ENCODE measurements at places on chromosomes 2 and 18. TPM values are rescaled to one million over a fixed set of nuclear protein-coding genes. Genes with fewer than 3 reads are reported as not detected.

The SDC1 gene
- not detected for total RNA-seq

The TGFA gene
- total RNA-seq: 0.26 TPM

The SERPINB11 gene
- total RNA-seq: not detected

The ABCA12 gene
- total RNA-seq: not detected

The EDAR gene
- total RNA-seq: not detected

The RGPD3 gene
- total RNA-seq: 0.26 TPM

GRCh38 chr2:47269316-47270232, 114.5 kb upstream of the STPG4 start:
- no peak for ATAC-seq

DNA sequence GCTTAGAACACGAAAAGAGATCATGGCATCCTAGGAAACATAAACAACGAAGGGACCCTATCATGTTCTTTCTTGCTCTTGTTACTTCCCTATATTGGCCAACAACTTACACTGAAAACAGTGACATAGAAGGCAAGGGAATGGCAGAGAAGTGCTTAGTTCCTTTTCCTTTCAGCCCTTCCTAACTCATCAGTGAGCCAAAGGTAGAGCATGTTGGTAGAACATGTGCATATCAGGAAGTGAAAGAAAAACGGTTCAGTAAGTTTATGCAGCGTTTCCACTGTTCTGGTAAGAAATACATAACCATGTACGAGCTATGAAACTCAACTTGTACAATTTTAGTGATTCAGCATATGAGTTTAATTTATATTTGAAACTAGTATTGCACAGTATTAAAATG, 21.7 kb downstream of the AKAIN1 start:
- ATAC-seq: no peak

DNA sequence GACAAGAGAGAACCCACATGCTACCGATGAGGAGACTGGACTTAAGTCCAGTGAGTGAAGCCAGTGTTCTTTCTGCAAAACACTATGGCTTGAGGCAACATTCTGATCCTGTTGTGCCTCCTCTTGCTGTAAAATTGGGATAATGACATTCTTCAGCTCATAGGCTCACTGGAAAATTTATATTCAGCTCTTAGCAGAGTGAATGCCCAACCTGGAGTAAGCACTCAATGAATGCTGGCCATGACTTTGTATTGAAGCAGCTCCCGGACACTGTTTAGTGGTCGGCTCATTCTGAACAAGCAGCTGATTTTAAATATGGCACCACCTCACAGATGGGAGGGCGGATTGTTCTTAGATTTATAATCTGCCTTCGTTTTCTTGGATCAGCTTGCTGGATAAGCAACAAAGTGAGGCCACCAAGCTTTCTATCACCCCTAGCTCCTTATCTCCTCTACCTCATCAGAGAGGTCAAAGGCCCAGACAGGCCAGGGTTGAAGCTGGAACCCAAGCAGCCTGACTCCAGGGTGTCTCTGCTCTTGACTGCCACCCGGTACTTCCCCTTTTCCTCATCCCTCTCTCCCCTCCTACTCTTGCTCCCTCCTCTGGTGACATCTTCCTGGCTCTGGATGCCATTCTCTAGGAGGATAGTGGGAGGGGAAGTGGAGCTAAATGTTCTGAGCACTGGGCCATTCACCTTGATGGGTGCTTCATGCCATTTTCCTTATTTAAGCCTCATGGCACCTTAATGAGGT, 11.5 kb downstream of the SLC9A4 start:
- ATAC-seq: no peak

- ATAC-seq: no peak
Observed at GRCh38 chr2:130729322-130730299, 741 bp downstream of the GPR148 start.

- ATAC-seq: no peak
Observed at GRCh38 chr2:230664128-230664527, 48.5 kb upstream of the CAB39 start.

DNA sequence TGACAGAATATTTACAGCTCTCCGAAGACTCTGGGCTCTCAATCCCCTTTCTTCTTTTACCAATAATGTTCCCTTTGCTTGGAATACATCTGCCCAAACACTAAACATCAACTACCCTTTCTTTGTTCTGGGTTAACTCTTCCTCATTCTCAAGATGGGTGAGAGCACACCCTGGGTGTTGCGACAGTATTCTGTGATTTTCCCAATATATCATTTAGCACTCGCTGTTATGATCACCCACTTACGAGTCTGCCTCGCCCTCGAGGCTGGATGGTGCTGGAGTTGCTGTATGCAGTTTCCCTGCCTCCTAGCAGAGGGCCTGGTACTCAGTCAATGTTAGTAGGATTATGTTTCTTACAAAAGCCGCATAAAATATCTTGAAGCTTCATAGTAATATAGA, 93.2 kb downstream of the SOCS6 start:
- ATAC-seq: no peak

- peak; percentile 90 for ATAC-seq
Observed at GRCh38 chr18:75261430-75262223, 51.0 kb downstream of the TSHZ1 start.

DNA sequence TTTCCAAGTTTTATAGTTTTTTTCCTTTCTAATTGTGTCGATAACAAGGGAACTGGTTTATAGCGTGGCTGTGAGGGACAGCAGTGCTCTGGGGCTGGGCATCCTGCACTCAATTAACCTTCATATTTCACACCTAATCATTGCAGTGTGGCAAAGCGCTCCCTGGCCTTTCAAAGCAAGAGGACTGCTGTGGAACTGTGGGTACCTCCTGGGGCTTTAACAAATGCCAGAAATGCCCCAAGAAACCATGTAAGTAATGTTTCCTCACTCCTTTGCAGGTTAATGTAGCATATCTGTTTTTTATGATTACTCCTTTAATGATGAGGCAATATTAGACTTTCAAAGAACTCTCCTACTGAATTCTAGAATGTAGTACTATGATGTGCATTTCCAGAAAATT, 259.0 kb upstream of the RASGRP3 start:
- ATAC-seq: no peak

DNA sequence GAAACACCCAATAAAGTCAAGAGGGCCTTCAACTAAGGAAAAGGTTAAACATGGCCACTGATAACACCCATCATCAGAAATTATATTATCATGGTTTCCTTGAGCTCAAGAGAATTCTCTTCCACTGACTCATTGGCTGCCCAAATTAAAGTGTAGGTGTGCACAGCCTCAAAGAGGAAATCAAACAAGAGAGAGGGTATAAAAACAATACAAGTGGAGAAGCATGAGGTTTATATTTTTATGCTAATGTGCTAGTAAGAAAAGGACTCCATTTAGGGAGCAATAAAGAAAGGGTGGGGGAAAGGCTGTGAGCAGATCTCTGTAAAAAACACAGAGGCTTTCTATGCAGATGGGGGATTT, 168.8 kb upstream of the VRK2 start:
- ATAC-seq: no peak

DNA sequence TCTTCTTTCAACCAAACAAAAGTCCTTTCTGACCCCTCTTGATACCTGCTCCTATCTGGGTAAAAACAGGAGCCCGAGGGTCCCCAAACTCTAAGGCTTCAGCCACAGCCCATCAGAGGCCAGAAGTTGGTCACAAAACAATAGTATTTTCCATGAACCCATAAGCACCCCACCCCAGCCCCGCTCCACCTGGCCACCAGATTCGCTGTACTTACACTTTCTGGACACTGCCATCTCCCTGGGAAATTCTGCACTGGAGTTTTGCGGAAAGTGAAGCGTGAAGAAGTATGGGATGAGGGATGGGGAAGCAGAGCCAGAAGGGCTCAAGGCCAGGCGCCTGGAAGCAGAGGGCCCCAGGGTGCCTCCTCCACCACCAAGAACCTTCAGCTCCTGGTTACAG, 5.2 kb upstream of the RUFY4 start:
- ATAC-seq: no peak

DNA sequence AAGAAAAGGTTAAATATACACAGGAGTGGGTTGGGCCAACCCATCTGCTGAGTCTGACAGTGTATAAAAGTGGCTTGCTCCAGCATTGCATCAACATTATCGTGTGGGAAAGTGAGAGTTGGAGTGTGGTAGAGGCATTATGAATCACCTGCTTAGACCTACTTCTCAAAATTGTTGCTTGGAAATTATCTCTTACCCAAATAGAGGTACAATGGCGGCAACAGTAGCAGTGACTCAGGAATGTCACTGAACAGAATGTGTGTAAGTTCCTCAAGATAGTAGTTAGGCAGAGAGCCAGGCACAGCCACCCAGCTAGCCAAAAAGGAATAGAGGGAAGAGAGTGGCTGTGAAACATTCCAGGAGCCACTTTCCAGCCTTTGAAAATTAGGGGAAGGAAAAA, 616.0 kb downstream of the NUP35 start:
- no peak for ATAC-seq

DNA sequence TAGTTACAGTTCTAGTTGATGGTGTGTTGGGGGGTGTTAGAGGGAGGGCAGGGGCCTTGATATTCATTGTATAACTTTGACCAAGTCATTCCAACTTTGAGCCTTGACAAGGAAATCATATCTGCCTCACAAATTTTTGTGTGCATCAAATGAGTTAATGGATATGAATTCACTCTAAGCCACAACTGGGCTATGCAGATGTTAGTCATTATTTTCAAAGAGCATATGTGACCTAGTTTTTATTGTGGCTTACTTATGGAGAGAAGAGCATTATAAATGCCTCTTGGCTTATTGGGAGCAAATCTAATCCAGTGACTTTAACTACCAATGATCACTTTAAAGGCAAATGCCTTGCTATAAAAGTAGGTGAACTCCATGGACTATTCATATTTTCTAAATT, 250.2 kb downstream of the LPIN1 start:
- peak; percentile 79 for ATAC-seq

DNA sequence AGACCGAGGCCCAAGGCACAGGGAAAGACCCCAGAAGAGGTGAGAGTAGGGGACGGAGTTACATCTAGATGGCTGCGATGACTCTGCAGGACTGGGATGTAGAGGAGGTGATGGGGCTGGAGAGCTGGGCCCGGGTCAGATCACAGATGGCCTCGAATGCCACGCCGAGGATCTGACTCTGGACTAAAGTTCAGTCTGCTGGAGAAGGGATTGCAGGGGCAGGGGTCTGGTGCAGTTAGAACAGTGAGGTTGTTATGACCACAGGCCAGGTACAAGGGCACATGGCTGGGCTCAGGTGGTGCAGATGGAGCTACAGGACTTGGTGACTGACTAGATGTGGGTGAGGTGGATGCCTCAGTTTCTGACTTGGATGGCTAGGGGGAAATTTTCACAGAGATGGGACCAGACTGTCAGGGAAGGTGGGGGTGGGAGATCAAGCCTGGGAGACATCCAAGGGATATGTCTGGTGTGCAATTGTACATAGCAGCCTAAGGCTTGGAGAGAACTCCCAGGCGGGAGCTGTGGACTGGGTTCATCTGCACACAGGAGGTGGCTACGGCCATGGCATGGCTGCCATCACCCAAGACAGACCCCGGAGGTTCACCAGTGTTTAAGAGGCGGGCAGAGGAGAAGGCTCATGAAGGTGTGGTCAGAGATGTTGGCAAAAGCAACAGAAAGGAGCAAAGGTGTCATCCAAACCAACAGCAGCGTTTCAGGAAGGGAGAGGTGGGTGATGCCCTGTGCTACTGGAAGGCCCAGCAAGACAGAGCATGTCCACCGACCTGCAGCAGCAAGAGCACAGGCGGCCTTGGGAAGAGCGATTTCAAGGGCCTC, 66.9 kb downstream of the CIB4 start:
- ATAC-seq: no peak

DNA sequence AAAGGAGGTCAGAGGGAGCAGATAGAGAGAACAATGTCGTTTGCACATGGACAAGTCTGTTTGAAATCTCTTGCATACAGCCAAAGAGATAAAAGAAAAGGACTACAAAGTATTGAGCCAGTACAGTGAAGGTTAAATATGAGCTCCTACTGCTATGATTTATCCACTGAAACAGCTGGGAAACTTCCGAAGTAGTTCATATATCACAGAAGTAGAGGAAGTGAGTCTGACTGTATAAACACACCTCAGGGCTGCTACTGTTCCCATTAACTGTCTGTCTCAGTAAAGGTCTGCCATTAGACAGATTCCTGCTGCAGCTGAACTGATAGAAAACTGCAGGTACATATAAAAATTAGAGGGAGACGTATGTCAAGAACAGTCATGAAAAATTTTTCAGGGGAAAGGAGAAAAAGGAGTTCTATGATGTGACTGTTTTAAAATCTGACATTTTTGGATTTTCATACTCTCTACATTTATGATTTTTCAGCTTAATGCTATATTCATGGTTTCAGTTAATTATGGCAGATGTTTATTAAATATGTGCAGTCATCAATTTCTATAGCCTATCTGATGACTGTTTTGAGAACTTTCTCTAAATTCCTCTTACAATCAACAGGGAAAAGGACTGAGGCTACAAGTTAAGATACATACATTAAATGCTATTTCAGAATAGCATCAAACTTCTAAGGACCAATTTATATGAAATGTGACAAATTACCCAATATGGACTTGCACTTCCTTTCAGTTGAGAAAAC, 364.7 kb downstream of the ERBB4 start:
- no peak for ATAC-seq

- no peak for ATAC-seq
Observed at GRCh38 chr2:170862286-170862902, 45.7 kb downstream of the GAD1 start.

GRCh38 chr18:76850112-76850511, 27.8 kb downstream of the ZNF236 start:
- ATAC-seq: no peak

DNA sequence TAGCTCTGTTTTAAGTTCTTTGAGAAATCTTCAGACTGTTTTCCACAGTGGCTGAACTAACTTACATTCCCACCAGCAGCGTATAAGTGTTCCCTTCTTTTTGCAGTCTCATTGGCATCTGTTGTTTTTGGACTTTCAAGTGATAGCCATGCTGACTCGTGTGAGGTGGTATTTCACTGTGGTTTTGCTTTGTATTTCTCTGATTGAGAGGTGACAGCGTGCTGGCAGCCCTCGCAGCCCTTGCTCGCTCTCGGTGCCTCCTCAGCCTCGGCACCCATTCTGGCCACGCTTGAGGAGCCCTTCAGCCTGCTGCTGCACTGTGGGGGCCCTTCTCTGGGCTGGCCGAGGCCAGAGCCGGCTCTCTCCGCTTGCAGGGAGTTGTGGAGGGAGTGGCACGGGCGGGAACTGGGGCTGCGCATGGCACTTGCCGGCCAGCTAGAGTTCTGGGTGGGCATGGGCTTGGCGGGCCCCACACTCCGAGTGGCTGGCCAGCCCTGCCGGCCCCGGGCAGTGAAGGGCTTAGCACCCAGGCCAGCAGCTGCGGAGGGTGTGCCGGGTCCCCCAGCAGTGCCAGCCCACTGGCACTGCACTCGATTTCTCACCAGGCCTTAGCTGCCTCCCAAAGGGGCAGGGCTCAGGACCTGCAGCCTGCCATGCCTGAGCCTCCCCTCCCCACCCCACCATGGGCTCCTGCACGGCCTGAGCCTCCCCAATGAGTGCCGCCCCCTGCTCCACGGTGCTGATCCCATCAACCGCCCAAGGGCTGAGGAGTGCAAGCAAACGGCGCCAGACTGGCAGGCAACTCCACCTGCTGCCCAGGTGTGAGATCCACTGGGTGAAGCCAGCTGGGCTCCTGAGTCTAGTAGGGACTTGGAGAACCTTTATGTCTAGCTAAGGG, 151.8 kb downstream of the IRS1 start:
- ATAC-seq: no peak

GRCh38 chr2:191612496-191612895, 65.4 kb upstream of the NABP1 start:
- ATAC-seq: no peak

Data from activated T-helper 17 cell treated with anti-CD3 and anti-CD28 coated beads, Interleukin-2, amount 50 U/mL, for 72 hours (primary cell).